ENCODE measurements at places on chromosomes 4 and X.

- no peak for DNase-seq
Observed at GRCh38 chr4:168648929-168649328, 152.1 kb downstream of the PALLD start.

DNA sequence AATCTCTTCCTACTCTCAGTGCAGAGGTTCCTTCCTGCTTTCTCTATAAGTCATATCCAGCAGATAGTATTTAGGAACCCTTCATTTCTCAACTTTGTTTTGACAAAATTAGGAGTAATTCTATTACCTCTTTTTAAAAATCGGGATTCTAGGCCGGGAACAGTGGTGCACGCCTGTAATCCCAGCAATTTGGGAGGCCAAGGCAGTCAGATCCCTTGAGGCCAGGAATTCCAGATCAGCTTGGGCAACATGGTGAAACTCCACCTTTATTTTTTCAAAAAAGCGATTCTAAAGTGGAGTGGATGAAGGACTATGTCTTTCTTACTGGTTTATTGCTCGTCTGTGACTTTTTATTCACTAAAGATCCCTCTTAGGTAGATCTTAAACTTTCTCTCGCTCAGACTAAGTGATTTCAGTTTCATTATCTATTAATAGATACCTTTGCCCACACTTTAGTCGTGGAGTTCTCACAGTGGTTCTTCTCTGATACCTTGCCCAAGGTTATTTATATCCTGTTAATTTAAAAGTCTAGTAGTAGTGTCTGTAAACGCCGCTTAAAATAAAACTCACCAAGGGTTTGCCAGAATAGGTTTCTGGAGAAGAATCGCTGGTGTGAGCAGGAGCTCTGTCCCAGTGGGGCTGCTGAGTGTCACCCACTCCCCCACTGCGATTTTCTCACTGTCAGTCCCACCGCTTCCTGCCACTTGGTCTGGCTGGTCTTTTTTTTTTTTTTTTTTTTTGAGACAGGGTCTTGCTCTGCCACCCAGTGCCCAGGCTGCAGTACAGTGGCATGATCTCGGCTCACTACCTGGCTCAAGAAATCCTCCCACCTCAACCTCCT, 27.0 kb upstream of the TMEM131L start:
- no peak for DNase-seq

GRCh38 chr4:169660929-169661328, 40.6 kb downstream of the CLCN3 start:
- peak; percentile 23 for DNase-seq

- DNase-seq, result no peak
Observed at GRCh38 chr4:112593438-112594133, 43.1 kb downstream of the ZGRF1 start.

- DNase-seq, result no peak
Observed at GRCh38 chr4:136768925-136769275, 763.4 kb downstream of the PCDH18 start.

DNA sequence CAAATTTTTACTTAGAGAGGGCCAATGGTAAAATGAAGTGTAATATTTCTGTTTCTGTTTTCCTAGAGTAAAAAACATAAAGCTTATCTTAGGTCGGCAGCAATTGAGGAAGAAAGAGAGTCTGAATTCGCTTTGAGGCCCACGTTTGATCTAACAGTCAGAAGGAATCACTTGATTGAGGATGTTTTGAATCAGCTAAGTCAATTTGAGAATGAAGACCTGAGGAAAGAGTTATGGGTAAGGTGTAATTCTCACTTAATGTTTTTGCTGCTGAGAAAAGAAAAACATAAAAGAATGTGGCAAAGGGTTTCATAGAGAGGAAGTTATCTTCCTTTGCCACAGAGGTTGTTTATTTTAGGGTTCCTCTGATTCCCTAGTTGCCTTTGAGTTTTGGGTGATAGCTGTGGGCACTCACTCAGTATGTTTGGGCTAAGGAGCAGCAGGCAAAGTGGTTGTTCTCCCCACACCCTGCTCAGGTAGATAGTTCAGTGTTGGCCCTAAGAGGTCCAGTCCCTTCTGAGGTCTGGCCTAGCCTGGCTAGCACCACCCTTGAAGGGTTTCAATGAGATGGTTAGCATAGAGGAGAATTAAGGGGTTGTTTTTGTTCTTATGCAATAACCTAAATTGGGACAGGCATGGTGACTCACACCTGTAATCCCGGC, 32.3 kb downstream of the HERC5 start:
- peak; percentile 12 for DNase-seq

DNA sequence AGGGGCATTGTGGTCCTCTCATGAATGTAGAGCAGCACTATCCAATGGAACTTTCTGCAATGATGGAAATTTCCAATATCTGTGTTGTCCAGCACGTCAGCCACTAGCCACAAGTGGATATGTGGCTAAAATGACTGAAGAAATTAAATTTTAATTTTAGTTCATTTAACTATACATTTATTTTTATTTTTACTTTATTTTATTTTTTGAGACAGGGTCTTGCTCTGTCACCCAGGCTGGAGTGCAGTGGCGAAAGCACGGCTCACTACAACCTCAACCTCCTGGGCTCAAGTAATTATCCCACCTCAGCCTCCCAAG, 13.3 kb upstream of the RBBP7 start:
- DNase-seq, result no peak

DNA sequence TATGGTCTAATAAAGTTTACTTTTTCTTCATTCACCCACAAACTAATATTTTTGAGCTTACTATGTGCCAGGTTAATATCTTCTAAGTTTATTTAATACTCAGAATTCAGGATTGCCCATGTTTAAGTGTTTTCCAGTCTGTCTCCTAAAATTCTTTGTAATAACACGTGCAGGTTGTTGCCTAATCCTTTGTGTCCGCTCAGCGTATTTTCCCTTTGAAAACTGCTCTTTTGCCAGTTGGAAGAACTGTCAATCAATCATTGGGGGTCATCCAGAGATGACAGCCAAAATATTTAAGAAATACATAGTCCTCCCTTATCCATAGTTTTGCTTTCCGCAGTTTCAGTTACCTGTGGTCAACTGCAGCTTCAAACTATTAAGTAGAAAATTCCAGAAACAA, 63.4 kb downstream of the LNX1 start:
- no peak for DNase-seq

- peak; percentile 81 for DNase-seq
Observed at GRCh38 chrX:156000361-156000926, 2.9 kb downstream of the IL9R start.
